Activated effector memory CD4-positive, alpha-beta T cell treated with Interleukin-2 at 50 U/mL for 16 hours (primary cell): ENCODE measurements at places on chromosomes 13 and 19.
A peak's percentile ranks its signal among the peaks of the same experiment; 100 is the strongest.

GRCh38 chr19:55640043-55640576 lies 692 bp upstream of the ZNF580 start:
- DNase-seq: peak; percentile 65

DNA sequence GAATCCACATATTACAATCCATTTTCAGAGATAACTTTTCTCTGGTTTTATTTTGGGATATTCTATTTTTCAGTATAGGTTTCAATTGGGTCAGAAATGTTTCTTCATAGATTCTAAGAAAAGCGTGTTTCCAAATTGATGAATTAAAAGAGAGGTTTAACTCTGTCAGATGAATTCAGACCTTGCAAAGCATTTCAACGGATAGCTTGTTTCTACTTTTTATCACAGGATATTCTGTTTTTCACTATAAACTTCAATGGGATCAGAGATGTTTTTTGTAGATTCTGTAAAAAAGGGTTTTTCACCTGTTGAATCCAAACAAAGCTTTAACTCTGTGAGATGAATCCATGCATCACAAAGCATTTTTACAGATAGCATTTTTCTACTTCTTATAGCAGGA lies 1498.1 kb downstream of the UQCRFS1 start:
- DNase-seq: no peak

DNA sequence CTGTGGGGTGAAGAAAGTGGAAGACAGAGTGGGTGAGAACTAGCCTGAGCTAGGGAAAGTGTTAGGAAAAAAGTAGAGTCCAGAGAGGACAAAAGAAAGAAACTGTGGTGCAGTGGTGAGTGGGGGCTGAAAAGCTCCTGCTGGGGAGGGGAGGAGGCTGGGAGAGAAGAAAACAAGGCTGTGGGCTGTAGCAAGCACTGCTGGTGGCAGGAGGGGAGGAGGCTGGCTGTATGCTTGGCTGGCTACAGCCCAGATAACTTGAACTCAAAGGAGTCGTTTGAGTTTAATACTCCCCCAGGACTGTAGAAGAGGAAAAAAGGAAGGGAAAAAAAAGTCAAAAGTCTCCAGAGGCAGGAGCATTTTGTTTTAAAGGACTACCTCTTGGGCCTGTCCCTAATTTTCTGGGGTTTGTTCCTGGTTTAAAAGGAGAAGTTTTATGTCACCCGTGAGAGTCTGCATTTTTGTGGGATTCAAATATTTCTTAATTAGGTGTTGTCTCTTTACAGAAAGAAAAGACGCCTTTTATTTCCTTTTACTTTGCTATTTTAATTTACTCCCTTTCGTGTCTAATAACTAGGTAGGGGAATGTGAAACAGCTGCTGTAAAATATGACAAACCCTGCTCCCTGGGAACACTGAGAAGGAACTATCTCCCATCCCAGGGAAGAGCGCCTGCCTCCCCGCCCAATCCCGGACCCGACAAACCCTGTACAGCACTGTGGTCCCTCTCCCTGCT lies 21.7 kb downstream of the ZIC5 start:
- no peak for DNase-seq

DNA sequence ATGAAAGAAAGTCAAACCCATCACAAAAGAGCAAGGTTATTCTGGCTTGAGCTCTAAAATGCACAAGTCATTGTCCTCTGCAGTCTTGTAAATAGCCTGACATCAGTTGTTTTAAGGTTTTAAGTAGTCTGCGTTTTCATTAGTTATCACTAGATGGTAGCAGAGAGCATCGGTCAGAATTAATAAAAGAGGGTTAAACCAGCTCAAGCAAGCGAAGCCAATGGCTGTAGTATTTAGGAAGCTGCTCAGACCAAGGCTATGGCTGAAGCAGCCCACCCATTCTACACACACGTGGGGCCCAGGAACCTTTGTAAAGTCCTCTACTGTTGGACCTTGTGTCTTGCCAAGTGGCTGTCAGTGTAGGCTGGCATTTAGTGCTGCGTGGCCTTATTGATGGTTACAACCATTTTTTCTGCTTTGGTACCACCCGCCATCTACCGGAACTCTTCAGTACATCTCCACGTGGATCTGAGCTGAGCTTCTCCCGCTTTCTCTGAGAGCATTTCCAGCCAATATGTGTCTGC lies 13.3 kb upstream of the ZNF57 start:
- no peak for DNase-seq
